ENCODE measurements at places on chromosomes 6 and 20. TPM values are rescaled to one million over a fixed set of nuclear protein-coding genes. Genes with fewer than 3 reads are reported as not detected.

The BMP6 gene
- polyA plus RNA-seq = 0.05 TPM

The C2 gene
- polyA plus RNA-seq = not detected

The AKAP12 gene
- polyA plus RNA-seq = 0.56 TPM

The COL9A3 gene
- 3.6 TPM for polyA plus RNA-seq

The SSTR4 gene
- polyA plus RNA-seq = not detected

The OR2H1 gene
- polyA plus RNA-seq = not detected

The GHRH gene
- not detected for polyA plus RNA-seq

The CCN6 gene
- 0.90 TPM for polyA plus RNA-seq

The MLIP gene
- 0.87 TPM for polyA plus RNA-seq

The PMEPA1 gene
- polyA plus RNA-seq = 50.7 TPM

The CDH4 gene
- polyA plus RNA-seq = 1.1 TPM

The GNMT gene
- 0.10 TPM for polyA plus RNA-seq

The CASS4 gene
- not detected for polyA plus RNA-seq

The HLA-DQA1 gene
- polyA plus RNA-seq = 0.70 TPM

The TUBB1 gene
- not detected for polyA plus RNA-seq

The CFB gene
- polyA plus RNA-seq = 2.5 TPM

The CAP2 gene
- polyA plus RNA-seq = 11.0 TPM

The NPEPL1 gene
- 4.5 TPM for polyA plus RNA-seq

The GPR6 gene
- polyA plus RNA-seq = not detected

The SLC35D3 gene
- not detected for polyA plus RNA-seq

The SOX4 gene
- 14.6 TPM for polyA plus RNA-seq

The OCSTAMP gene
- not detected for polyA plus RNA-seq

The PEDS1 gene
- polyA plus RNA-seq = 48.7 TPM

The ZNF165 gene
- polyA plus RNA-seq = 3.6 TPM

The ADGRG6 gene
- polyA plus RNA-seq = 9.4 TPM

The RCAN2 gene
- 0.04 TPM for polyA plus RNA-seq

The BPIFB2 gene
- polyA plus RNA-seq = not detected

The BPI gene
- not detected for polyA plus RNA-seq

The RBM24 gene
- 1.9 TPM for polyA plus RNA-seq

The TP53RK gene
- 15.9 TPM for polyA plus RNA-seq

The ECT2L gene
- polyA plus RNA-seq = not detected

The RAMACL gene
- polyA plus RNA-seq = 7.7 TPM

The LY86 gene
- polyA plus RNA-seq = not detected

The XKR7 gene
- not detected for polyA plus RNA-seq

The MAPK13 gene
- 19.3 TPM for polyA plus RNA-seq

The SFT2D1 gene
- 84.3 TPM for polyA plus RNA-seq

The ARID1B gene
- polyA plus RNA-seq = 16.6 TPM

The RFX6 gene
- polyA plus RNA-seq = not detected

The ABHD16B gene
- not detected for polyA plus RNA-seq

The POU3F2 gene
- not detected for polyA plus RNA-seq

The C4B gene
- 1.8 TPM for polyA plus RNA-seq

The ANGPT4 gene
- not detected for polyA plus RNA-seq

The LAMA4 gene
- polyA plus RNA-seq = 0.12 TPM

The TUBB2B gene
- not detected for polyA plus RNA-seq

The CST4 gene
- not detected for polyA plus RNA-seq

The VGLL2 gene
- polyA plus RNA-seq = not detected

The TMX4 gene
- polyA plus RNA-seq = 4.7 TPM

The WFDC10A gene
- polyA plus RNA-seq = not detected

The SRMS gene
- 0.10 TPM for polyA plus RNA-seq

The LBP gene
- not detected for polyA plus RNA-seq

The CENPW gene
- 14.5 TPM for polyA plus RNA-seq

The C6orf132 gene
- polyA plus RNA-seq = 8.1 TPM

The NOTCH4 gene
- 0.11 TPM for polyA plus RNA-seq

The REM1 gene
- polyA plus RNA-seq = not detected

The DDX43 gene
- polyA plus RNA-seq = 0.15 TPM

The CNR1 gene
- not detected for polyA plus RNA-seq

The COL21A1 gene
- 0.13 TPM for polyA plus RNA-seq

The UNC93A gene
- 0.10 TPM for polyA plus RNA-seq
